Hindlimb muscle (tissue), 1 donor: ENCODE measurements at places on chromosomes 13 and 19. TPM values are rescaled to one million over a fixed set of nuclear protein-coding genes. Genes with fewer than 3 reads are reported as not detected.

- peak; percentile 87 for DNase-seq
These were observed 5.5 kb upstream of the MAMSTR start for GRCh38 chr19:48724796-48725753.

DNA sequence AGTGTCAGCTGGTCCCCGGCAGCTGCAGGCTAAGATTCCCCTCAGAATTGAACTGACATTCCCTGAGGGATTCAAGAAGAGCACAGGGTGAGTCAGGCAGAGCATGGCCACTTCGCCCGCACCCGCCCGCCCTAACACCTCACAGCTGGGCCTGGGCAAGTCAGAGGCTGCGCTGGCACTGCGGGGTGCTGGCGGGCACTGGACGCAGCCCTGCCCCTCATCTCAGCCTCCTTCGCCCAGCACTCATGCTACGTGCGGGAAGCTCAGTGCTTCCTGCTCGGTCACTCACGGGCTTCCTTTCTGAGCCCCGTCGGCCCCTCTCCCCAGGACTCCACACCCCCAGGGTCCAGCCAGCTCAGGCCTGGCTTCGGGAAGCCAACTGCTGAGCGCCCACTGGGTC lies 56.9 kb downstream of the MLLT1 start:
- no peak for DNase-seq

GRCh38 chr19:54551293-54551692 lies 22.3 kb upstream of the LILRA2 start:
- no peak for DNase-seq

- DNase-seq: no peak
These were observed 25.1 kb downstream of the TINCR start for GRCh38 chr19:5542665-5543064.

DNA sequence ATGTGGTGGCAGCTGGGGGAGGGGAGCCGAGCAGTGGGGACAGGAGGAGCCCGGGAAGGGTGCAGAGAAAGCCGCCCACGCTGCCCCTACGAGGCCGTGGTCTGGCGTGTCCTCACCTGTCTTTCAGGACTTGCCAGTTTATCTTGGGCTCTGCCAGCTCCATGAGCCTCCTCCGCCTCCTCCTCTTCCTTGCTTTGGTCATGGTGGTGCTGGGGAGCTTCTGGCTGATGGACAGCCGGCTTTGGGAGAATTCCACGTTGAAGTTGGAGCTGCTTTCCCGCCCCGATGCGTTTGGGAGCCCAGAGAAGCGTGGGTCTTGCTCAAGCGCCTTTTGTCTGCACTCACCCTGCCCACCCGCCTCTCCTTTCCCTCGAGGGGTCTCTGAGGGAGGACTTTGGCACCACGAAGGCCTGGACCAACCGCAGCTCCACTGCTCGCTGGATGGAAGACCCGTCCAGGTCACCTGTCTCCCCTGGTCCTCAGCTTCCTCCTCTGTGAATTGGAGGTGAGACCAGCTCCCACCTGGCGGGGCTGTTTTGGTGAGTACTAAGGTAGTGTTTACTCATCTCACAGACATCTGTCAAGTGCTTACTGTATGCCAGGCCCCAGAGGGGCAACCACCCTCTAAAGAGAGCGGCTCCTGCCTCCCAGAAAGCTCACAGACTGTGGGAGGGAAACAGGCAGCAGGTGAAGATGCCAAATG lies 29.7 kb upstream of the MIER2 start:
- no peak for DNase-seq

DNA sequence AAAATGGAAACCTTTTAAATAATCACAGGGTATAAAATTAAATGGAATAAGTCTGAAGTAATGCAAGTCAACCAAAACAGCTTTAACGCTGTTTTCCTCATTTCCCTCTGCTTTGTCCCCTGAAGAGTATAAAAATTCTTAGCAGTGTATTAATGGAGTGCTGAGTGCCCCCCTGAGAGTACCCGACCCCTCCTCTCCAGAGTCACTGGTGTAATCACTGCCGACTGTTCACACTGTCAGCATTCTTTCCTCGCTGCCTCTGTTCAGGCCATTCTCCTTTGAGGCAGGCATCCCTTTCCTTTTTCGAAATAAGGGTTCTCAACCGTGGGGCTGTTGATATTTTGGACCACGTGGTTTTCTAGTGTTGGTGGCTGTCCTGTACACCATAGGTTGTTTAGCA lies 146.9 kb upstream of the SLC10A2 start:
- DNase-seq: no peak

DNA sequence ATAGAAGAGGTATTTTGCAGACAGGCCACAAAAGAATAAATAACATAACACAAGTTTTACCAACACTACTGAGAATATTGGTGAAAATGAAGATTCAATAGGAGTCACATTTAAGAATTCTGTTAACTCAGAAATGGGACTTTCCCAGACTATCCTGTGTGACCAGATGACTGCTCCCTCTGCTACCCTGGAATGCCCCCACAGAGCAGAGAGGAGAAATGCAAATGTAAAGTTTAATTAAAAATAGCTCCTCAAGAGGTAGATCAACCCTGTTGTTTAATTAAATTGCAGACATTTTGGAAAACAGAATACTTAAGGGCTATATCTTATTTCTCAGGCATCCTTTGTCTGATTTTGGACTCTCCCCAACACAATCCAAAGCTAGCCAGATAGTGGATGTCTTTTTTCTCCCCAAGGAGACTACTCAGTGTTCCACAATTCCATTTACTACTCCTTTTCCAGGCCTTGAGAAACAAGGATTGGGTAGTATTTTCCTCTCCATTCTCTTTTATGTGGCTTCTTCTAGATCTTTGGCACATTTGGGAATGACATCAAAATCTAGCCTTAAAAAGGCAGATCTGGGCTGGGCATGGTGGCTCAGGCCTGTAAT lies 104.7 kb upstream of the TSC22D1 start:
- DNase-seq: no peak

DNA sequence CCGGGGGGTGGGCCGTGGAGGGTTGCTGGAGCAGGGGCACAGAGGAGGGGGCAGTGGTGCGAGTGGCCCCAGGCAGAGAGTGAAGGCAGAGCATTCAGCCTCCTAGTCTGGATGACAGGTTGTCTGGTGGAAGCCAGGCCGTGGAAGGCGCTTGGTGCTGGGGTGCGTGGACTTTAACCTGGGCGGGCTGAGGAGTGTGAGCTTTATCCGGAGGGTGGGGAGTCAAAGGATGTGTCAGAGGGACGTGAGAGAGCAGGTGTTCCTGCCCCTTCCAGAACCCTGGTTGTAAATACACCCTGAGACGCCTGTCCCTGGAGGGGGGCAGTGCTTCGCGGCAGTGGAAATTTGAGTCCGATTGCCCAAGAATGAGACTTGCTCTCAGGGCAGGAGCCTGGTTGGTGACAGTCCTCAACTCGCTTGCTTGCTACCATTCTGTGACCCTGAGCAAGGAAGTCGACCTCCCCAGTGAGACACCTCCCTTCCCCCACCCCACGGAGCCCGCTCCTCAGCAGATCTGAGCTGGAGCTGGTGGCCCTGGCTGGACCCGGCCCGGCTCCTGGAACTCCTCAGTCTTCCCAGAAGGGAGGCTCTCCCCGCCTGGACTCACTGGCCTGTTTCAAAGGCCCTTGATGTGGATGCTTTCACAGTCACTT lies 2.3 kb downstream of the SPPL2B start:
- no peak for DNase-seq

GRCh38 chr13:30141775-30142485 lies 165.4 kb downstream of the KATNAL1 start:
- DNase-seq: no peak

DNA sequence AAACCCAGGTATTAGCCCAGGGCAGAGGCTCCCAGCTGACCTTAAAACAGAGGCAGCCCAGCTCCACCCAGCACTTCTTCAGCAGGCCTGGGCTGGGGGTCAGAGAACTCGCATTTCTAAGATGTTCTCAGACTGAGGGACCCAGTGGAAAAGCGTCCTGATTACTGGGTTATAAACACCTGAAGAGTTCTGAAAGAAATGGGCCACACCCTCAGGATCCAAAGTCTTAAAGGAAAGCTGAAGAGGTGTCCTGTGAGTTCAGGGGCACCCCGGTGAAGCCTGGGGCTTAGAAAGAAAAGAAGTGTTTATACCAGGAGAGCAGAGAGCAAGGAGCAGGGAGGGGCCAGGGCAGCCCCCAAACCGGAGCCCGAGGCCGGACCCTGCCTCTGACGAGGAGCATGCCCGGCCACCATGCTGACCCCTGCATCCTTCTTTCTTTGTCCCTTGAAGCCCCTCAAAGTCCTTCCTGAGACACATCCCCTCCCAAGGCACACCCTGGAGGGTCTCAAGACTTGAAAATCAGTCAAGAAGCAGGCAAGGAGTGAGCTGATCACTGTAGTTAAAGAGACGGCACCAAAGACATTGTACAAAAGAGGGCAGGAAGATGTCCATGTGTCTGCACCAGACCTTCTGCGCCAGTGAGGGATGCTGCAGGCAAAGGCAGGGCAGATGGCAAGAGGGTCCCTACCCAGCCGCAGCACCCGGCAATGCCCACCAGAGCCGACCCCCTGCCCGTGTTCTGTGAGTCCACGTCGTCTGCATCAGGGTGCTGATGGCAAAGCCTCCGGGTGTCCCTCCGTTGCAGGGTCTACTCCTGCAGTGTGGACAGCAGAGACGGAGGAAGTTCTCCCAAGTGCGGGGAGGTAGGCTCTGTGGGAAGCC lies 10.6 kb upstream of the RAB20 start:
- DNase-seq: no peak

GRCh38 chr13:80055847-80056246 lies 285.1 kb downstream of the SPRY2 start:
- DNase-seq: no peak

GRCh38 chr13:99829593-99830239 lies 141.9 kb downstream of the ZIC5 start:
- DNase-seq: no peak

DNA sequence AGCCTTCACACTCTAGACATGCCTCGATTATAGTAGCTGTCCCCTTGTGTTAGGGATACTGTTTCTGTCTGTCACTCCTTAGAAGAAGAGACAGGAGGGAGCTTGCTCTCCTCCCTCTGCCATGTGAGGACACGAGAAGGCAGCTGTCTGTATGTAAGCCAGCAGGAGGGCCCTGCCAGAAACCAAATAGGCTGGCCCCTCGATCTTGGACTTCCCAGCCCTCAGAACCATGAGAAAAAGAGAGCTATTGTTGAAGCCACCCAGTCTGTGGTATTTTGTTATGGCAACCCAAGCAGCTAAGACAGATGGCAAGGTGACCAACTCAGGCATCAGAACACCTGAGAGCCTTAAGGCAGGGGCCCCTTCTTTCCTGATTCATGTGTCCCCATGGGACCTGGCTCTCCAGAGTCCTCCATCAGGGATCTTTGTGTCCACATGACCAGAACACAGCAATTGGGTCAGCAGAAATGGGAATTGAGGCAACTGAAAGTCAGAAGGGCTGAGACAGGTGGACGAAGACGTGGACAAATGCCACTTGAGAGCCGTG lies 65.6 kb upstream of the NPAS1 start:
- DNase-seq: no peak

GRCh38 chr19:15836330-15837220 lies 21.1 kb upstream of the OR10H1 start:
- DNase-seq: peak; percentile 98

DNA sequence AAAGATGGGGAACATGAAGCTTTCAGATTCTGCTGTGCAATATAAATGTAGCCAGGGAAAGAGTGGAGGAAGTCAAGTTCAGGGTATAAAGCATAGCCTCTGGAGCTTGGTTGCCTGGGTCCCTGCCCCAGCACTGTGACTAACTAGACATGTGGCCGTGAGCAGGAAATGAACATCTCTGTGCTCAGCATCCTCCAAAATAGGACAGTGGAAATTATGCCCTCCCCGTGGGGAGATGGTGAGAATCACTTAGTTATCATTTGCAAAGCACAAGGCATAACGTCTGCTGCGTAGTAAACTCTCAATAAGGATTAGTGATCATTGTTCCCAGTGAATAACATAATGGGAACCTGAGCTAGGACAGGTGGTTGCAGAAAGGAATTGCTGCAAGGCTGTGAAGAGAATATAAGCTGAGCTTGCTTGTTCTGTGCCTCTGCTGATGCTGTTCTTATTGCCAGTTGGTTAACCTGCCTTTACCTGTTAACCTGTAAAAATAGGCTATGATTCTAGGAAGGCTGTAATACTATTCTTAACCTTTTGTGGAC lies 441.0 kb downstream of the COG6 start:
- no peak for DNase-seq

DNA sequence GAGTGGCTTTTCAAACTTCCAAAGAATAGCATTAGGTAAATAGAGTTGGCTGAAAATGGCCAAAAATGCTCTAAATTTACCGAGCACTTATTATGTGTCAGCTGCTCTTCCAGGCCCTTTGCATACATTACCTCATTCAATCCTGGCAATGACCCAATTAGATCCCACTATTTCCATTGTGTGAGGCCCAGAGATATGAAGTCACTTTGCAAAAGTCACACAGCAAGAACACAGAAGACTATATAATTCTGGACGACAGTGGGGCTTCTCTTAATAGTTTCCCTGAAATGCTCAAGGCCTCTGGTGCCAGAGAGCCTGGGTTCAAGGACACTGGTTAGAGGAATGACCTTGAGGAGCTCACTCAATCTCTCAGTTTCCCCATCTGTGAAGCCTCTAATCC lies 146.8 kb downstream of the IER2 start:
- no peak for DNase-seq

DNA sequence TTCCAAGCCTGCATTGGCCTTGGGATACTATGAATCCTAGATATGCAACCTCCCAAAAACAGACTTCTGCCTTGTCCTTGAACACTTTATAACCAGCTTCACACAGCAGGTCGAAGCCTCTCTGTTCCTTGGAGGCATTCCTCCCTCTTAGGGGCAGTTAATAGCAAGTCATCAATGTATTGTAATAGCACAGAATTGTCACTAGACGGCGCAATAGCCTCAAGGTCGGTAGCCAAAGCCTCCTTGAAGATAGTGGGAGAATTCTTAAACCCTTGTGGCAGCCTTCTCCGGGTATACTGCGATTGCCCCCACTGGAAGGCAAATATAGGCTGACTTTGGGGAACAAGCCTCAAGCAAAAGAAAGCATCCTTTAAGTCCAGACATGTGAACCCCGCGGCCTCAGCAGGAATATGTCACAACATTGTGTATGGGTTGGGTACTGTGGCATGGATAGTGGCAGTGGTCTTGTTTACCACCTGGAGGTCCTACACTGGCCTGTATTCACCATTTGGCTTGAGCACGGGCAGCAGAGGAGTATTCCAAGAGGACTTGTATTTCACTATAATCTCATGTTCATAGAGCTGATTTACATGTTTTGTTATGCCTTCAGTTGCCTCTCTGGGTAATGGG lies 61.1 kb downstream of the ZNF431 start:
- peak; percentile 39 for DNase-seq

GRCh38 chr19:6716610-6716970 lies 3.9 kb downstream of the C3 start:
- no peak for DNase-seq

- no peak for DNase-seq
These were observed 44.3 kb downstream of the NDFIP2 start for GRCh38 chr13:79525064-79525857.

Gene GPR4
- polyA plus RNA-seq: 4.9 TPM

Gene GPR183
- polyA plus RNA-seq: 2.4 TPM

Gene LGALS7
- not detected for polyA plus RNA-seq

Gene MEF2B
- polyA plus RNA-seq: 2.8 TPM

Gene CDC42EP5
- 32.7 TPM for polyA plus RNA-seq

Gene ACP7
- polyA plus RNA-seq: 0.14 TPM

Gene SMIM17
- polyA plus RNA-seq: 1.3 TPM
